ENCODE measurements at places on chromosomes 2 and 18. TPM values are rescaled to one million over a fixed set of nuclear protein-coding genes. Genes with fewer than 3 reads are reported as not detected.

The TMEM178A gene
- 0.36 TPM for total RNA-seq

The ALPP gene
- total RNA-seq = not detected

The KYNU gene
- 1.3 TPM for total RNA-seq

The ANKRD30BL gene
- total RNA-seq = 0.16 TPM

The SLC4A5 gene
- 0.45 TPM for total RNA-seq

The CXCR4 gene
- total RNA-seq = 0.27 TPM

The ZNF519 gene
- 11.5 TPM for total RNA-seq

The SLC4A1AP gene
- total RNA-seq = 70.6 TPM

The SCN9A gene
- total RNA-seq = 14.0 TPM

The AGXT gene
- total RNA-seq = not detected

The CIB4 gene
- total RNA-seq = not detected

The GALNT3 gene
- 3.1 TPM for total RNA-seq

The NDUFB3 gene
- total RNA-seq = 198 TPM

The TEKT4 gene
- not detected for total RNA-seq

The HOXD11 gene
- not detected for total RNA-seq

The ABCG5 gene
- total RNA-seq = not detected

DNA sequence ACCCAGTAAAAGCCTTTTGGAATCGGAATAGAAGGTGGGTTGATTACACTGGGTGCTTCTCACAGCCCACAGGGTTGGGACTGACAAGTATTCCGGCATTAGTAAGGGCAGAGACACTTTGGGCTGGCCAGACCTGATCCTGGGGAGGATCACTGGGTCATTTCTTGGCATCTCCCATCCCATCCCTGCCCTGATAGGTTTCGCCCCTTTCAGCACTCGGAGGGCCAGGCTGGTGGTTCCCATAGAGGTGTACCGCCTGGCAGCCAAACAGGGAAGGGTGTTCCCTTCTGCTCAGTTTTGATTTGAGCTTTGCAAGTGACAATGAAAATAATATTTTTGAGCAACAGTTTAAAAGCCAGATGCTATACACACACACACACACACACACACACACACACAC lies 37.3 kb downstream of the CYP1B1 start:
- no peak for DNase-seq

DNA sequence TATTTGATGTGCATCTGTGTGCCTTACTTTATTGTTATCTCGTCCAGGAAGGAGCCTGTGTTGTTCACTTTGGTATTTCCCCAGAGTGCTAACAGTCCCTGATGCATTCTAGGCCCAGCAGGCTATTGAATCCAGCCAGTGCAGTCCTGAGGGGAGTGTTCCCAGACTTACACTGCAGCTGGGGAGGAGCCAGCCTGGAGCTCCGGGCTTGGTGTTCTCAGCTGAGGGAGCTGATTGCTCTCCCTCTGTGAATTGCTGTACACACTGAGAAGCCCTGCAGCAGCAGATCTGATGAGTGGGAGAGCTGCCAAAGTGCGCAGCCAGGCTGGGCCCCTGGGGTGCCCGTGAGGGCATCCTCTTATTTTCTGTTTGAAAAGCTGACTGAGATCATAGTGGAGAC lies 159.2 kb downstream of the GALNT3 start:
- DNase-seq = peak; percentile 9

DNA sequence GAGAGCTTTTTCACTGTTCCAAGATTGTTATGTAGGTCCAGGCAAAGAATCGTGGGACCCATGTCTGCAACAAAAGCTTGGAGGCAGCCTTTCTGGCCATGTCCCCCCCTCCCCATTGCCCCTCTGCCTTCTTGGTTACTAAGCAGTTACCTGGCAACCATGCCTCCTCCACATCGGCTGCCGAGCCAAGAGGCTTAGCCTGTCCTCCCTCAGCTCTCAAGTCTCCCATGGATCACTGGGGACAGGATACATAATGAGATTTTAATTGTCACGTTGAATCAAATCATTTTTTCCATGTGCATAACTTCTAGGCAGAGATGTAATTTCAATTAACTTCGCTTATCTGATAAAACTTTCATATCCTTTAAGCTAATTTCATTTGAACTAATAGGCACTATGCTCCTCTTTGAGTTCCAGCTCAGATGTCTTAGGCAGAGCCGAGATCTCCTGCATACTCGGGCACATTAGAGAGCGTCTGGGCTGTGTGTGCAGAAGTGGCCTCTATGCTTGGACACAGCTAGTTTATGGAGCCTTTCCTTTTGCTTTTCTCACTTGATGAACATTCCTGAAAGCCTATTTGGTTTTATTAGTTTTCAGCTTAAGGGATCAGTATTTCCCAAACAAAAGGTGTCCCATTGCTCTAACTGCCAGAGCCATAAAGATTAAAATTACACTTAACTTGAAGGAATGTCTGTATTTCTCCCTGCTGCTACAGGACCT lies 80.7 kb downstream of the LYPD1 start:
- DNase-seq = no peak

GRCh38 chr18:21281603-21282002 lies 39.6 kb downstream of the GREB1L start:
- DNase-seq = no peak

- peak; percentile 54 for DNase-seq
These were observed 340.6 kb downstream of the NYAP2 start for GRCh38 chr2:225740086-225740485.

GRCh38 chr2:225742487-225742886 lies 343.0 kb downstream of the NYAP2 start:
- no peak for DNase-seq

DNA sequence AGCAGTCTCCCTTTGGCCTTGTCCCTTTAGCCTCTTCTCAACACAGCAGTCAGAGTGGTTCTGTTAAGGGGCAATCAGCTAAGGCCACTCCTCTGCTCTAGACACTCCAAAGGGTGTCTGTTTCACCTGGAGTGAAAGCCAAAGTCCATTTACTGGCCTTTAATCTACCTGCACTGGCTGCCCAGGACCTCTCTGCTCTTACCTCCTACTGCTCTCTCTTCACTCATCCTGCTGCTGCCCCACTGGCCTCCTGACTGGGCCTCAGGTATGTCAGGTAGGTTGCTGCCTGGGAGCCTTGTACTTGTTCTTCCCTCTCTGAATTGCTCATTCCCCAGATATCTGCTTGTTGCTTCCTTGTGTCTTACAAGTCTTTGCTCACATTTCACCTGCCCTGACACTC lies 68.2 kb downstream of the PIKFYVE start:
- DNase-seq = no peak

GRCh38 chr2:50674876-50675275 lies 357.1 kb downstream of the NRXN1 start:
- no peak for DNase-seq

DNA sequence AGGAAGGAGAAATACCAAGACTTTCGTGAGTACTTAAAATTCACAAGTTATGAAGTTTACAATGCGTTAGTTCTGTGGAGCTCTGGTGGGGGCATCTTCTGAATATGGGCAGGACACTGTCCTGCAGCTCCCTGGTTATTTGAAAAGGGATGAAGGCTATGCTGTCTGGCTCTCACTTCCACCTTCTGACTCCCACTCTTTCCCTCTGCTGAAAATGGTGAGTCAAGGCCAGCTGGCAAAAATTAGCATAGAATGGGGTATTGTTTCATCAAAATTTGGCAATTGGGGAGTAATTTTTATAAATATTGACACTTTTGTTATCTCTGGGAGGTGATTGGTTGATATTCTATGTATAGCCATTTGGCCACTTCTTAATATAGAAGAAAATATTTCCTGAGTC lies 177.4 kb downstream of the PARD3B start:
- DNase-seq = no peak

- DNase-seq = no peak
These were observed 1.7 kb downstream of the HOXD8 start for GRCh38 chr2:176130957-176131847.

GRCh38 chr18:27185025-27185763 lies at the start of gene CHST9:
Gene CHST9, minus strand, starts transcription at chr18:27185308. Its CDS starts 42,499 bp downstream, at chr18:27142809.
- no peak for DNase-seq

DNA sequence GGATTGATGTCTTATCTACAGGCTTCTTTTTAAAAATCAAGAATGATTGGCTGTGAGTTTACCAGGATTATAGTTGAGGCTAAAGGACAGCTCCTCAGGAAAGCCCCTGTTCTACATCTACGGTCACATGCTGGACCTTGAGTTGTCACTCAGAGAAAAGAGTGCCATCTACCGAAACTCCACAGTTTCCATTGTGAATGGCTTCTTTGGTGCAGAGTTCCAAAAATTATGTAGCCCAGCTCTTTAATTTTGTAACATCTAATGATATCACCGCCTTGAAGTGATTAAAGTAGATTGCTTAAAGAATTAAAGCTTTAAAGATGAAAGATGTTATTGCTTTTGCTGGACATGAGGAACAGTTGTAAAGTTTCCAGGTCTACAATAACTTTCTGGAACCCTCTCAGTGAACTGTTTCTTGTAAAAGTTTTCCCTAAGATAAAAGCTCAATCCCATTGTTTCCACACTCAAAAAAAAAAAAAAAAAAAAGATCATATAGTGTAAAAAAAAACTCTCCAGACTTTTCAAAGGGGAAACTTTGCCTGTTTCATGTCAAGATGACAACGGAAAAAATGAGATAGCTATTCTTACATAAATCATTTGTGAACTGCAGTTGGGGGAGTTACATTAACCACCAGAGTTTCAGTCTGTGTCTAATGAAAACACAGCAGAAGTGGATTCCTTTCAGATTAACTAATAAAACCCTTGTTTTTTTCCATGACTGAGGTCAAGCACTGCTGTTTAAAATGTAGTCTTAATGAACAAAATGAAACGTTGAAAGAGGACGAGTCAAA lies 4.3 kb downstream of the COL3A1 start:
- DNase-seq = peak; percentile 98

DNA sequence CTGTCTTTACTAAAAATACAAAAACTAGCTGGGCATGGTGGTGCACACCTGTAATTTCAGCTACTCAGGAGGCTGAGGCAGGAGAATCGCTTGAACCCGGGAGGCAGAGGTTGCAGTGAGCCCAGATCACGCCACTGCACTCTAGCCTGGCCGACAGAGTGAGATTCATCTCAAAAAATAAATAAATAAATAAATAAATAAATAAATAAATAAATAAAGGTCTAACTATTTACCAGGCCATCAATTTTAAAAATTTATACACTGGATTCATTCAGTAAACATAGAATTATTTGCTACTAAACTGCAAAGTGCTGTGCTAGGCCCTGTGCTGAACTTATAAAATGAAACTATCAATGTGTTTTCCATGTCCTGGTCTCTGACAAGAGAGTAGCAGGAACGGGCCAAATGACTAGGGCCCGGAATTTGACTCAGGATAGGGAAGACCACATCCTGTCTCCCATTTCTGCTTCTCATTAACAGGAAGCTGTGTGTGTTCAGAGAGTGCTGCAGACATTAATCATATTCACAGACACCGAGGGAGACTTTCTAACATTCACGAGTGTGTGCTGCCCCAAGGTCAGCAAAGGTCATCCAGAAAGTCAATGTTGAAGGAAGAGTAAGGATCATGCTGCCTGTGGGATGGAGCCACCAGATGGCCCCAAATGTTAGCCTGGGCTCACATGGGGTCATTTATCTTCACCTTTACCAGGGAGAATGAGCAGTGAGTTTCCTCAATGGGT lies 95.8 kb downstream of the SPP2 start:
- peak; percentile 76 for DNase-seq

GRCh38 chr2:160492401-160493226 lies 993 bp downstream of the RBMS1 start:
- peak; percentile 72 for DNase-seq

- peak; percentile 99 for DNase-seq
These were observed 166.6 kb downstream of the TNS1 start for GRCh38 chr2:217835931-217836891.

DNA sequence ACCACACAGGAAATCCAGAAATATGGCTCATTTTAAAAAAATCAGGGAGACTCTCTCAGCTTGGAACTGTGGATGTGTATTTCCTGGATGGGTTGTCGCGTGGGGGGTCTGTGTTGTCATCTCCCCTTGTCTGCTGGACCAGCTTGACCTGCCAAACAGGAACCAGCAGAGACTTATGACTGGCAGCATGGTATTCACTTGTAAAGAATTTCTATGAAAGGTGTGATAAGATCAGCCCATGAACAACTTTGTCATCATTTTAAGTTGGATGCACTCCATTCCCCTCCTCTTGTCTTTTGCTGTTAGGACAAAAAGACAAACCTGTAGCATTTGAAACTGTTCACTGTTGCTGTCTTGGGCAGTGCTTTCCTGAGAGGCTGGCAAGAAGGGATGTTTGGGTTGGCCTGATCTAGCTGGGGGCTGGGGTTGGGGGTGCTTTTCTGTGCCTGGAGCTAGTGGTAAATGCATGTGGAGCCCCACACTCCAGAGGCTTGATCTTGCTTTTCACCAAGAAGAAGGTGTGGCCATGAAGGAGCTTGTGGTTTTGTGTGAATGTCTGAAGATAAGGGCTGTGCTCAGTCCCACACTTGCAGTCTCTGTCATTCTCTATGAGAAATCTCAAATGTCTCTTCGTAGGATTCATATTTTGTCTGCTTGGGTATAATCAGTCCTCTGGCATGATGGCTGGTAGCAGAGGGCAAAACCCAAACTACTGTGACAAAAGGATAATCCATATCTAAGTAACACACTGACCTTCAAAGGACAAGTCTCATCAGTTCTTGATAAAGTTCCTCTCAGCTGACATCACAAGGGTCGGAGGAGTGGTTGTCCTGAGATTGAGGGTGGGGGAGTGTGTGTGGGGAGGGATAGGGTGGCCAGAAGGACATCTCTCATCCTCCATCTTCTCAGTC lies 39.0 kb downstream of the RALB start:
- peak; percentile 49 for DNase-seq

GRCh38 chr2:176110415-176111308 lies 3.6 kb downstream of the HOXD11 start:
- no peak for DNase-seq

DNA sequence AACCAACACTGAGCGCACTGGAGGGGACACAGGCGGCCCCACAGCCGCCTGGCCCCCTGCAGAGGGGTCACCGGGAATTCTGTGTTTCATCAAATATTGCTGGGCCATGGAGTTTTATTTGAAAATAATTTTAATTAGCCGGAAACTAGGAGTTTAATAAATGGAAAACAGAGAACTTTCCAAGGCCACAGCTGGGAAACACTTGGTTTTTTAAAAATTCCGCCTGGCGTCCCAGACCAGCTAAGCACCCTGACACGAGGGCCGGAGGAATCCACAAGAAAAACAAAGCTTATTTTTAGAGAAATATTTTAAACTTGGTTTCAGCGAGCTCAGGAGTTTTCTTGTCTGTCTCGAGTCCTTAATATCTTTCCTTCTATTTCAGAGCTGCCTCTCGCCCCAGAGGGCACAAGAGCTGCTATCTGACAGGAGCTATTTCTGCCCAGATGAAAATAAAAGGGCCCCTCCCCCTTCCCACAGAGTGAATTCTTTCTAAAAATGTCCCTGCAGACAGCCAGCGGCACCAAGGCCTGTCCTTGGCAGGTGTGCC lies 8.2 kb downstream of the ZFP36L2 start:
- peak; percentile 53 for DNase-seq

GRCh38 chr2:2846332-2847208 lies 515.5 kb upstream of the MYT1L start:
- no peak for DNase-seq

DNA sequence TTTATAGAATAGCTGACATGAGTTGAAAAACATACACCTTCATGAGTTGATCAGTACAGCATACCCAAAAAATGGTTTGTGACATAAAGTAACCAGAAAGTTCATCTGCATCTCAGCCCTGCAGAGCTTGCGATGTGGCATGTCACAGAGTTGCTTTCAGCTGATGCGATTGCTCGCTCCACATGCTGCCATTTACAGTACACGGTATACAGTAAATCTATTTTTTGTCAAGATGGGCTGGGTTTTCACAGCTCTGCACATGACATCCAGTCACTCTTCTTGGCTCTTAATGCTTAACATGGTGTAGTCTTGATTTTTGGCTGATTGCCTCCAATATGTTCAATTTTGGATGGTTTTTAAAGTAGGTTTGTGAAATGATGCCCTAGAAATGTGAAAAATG lies 811.9 kb downstream of the SATB2 start:
- DNase-seq = no peak

Measured in fibroblast of the aortic adventitia (primary cell).